Endothelial cell of umbilical vein (primary cell): ENCODE measurements at places on chromosomes 3 and 15. TPM values are rescaled to one million over a fixed set of nuclear protein-coding genes. Genes with fewer than 3 reads are reported as not detected.

The ITPKA gene
- total RNA-seq, result 0.18 and 0.66 TPM in 2 replicates

The CPOX gene
- 19.9 and 24.5 TPM in 2 replicates for total RNA-seq

- no peak for DNase-seq
Observed at GRCh38 chr15:84798436-84798946, 18.7 kb upstream of the ALPK3 start.

- no peak for DNase-seq
Observed at GRCh38 chr15:73584699-73585420, 48.3 kb downstream of the NPTN start.

DNA sequence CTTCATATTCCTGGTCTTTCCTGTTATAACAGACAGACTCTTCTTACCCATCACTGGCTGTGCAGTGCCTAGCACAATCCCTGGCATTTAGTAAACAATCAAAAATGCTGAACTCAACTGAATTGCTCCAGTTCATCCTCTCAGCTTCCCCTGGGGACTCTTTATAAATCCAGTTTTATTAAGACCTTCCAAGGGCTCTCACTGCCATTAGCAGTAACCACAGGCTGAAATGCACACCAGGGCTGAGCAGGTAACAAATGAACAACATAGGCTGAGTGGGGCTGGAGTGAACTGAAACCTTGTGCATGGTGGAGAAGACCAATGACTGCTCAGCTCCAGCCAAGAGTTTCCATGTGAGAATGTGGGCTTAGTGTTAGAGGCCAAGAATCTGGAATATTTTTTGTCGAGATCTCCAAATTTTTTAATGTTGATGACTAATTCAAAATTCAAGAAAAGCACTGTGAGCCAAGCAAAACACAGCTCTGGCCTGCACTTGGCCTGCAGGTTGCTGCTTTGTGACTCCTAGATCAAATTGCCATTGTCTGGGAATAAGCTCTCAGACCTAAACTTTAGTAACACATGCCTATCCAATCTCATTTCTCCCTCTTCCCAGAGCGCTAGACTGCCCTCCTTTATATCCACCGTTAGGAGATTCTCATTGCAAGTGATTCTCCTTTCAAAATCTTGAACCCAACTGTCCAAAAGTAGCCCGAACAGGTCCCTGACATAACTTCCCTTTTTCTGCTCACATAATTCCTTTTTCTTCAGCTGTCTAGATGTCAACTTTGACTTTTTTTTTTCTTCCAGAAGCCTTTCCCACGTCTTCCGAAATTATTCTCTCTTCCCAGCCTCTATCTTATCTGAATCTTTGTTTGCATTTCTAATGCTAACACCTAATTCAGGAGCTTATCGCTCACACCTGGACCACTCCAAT, 7.4 kb downstream of the SQOR start:
- peak; percentile 85 for DNase-seq

The CMTM7 gene
- total RNA-seq, result 44.7 and 47.1 TPM in 2 replicates

DNA sequence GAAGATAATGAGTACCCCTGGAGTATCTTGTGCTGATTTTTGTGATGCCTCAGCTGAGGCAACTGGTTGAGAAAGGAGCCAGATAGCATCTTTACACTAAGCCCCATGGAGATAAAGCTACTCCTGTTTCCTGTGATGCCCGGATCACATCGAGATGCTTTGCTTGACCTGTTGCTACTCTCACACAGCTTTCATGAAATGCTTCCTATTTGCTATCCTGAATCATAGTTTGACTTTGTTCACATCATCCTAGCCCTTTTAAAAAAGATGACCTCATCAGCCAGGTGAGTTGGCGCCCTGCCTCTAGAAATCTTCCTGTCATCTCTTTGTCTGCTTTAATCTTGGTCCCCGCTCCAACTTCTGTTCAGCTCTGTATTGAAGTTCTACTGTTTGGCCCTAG, 409.6 kb upstream of the TBL1XR1 start:
- no peak for DNase-seq

- DNase-seq, result peak; percentile 74
Observed at GRCh38 chr3:125024817-125025216, 31.0 kb downstream of the HEG1 start.

DNA sequence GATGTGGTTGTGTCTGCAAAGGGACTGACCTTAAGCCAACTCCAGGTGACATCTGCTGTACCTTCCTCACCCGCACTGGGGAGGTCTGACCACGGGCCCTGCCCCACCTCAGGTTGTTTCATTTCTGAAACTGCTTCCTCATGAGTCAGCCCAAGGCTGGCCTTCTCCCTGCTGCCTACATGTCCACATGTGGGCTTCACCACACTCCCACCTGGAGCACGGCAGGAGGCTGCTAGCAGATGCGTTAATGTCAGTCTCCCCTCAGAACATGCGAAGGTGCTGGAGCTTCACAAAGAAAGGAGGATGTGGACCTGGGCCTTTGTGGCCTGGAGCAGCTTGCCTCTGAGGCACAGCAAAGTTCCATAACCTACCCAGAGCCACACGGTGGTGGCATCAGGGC, 69.4 kb upstream of the PLXNA1 start:
- DNase-seq, result no peak

- no peak for DNase-seq
Observed at GRCh38 chr3:138439646-138440045, 5.2 kb downstream of the ESYT3 start.

DNA sequence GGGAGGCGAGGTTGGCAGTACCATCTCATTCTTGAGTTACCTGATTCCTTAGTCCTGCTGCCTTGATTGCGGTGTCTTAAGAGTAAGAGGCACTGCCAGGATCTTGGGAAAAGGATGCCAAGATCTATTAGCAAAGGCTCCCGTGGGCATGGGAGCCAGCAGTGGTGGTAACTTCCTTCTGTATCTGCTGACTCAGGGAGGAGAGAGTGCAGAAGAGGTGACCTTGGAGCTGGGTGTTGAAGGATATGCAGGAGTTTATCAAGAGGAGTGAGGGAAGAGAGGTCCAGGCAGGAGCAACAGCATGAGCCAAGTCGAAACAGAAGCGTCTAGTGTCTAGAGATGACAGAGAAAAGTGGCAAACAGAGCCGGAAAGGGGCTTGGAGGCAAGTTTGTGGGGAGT, 4.5 kb downstream of the MESP2 start:
- DNase-seq, result no peak
